Mucosa of descending colon (tissue), 3 donors: ENCODE measurements at places on chromosomes 13 and 19. TPM values are rescaled to one million over a fixed set of nuclear protein-coding genes. Genes with fewer than 3 reads are reported as not detected.

The TINCR gene
- total RNA-seq = 9.0 TPM

The TEX29 gene
- total RNA-seq = not detected

The PLEKHA4 gene
- 21.5 TPM for total RNA-seq

The SIGLEC12 gene
- 0.22 TPM for total RNA-seq

The RGCC gene
- total RNA-seq = 14.0 TPM

The F10 gene
- total RNA-seq = 2.0 TPM

The SIGLEC5 gene
- total RNA-seq = 0.84 TPM

The NTF4 gene
- not detected for total RNA-seq

The PTGER1 gene
- total RNA-seq = 0.41 TPM

The ATXN8OS gene
- total RNA-seq = 0.25 TPM

The KL gene
- total RNA-seq = 0.84 TPM

The UNC13A gene
- 0.53 TPM for total RNA-seq

The SIAH3 gene
- 0.06 TPM for total RNA-seq
